A549 treated with dexamethasone at 1 μM for 4 hours (cell line): ENCODE measurements at places on chromosomes 4 and X. TPM values are rescaled to one million over a fixed set of nuclear protein-coding genes. Genes with fewer than 3 reads are reported as not detected.

DNAAF6 gene
- 0.09 TPM in 1 of 5 replicates, not detected in the others for total RNA-seq

WDR44 gene
- 13.4 to 18.0 TPM (median 16.6 TPM) in 5 replicates for total RNA-seq

S100G gene
- total RNA-seq, result not detected in 5 replicates

CT45A1 gene
- total RNA-seq, result not detected in 5 replicates

FRAS1 gene
- 2.1 to 3.8 TPM (median 3.2 TPM) in 5 replicates for total RNA-seq
